Dorsolateral prefrontal cortex (tissue), 122 donors: ENCODE measurements at places on chromosomes 1 and 21.

DNA sequence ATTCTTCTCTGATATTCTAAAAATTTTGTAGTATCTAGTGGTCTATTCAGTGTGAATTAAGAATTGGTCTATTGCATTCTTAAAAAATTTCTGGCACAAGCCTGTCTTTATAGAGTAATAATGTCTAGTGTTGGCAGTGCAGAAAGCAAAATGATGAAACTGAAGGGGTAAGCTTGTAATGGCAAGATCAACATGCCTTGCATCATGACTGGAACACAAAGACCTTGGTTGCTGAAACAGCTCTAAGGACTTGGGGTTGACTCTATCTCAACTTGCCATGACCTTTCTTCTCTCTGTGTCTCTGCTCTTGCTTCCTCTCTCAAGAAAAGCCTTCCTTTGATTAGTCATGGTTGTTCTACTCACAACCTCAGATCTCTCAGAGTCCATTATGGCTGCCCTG is 46.8 kb upstream of the PROX1 start:
- no peak for DNase-seq

DNA sequence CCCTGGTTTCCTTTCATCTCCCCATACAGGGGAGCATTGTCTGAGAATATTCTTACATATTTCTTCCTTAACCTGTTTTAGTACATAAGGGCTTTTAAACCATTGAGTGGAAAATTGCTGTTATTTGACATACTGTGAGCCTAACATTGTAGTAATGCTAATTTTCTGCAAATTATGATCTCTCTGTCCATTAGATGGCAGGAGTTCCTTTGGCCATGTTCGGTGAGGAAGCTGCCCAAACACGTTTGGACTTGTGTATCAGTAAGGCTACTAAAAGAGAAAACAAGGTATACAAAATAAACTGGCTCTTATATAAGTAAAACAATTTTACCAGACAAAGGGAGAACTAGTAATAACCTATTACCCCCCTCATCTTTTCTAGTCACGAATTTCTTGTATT is 29.2 kb downstream of the CDC7 start:
- DNase-seq: no peak

GRCh38 chr1:118340928-118341910 is 156.2 kb upstream of the SPAG17 start:
- no peak for DNase-seq

GRCh38 chr1:231519166-231519565 is 9.3 kb upstream of the TSNAX start:
- no peak for DNase-seq

DNA sequence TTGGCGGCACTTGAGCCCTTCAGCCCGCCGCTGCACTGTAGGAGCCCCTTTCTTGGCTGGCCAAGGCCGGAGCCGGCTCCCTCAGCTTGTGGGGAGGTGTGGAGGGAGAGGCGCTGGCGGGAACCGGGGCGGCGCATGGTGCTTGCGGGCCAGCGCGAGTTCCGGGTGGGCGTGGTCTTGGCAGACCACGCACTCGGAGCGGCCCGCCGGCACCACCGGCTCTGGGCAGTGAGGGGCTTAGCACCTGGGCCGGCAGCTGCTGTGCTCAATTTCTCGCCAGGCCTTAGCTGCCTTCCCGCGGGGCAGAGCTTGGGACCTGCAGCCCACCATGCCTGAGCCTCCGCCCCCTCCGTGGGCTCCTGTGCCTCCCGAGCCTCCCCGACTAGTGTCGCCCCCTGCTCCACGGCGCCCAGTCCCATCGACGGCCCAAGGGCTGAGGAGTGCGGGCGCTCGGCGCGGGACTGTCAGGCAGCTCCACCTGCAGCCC is 673.7 kb upstream of the BRINP3 start:
- no peak for DNase-seq

DNA sequence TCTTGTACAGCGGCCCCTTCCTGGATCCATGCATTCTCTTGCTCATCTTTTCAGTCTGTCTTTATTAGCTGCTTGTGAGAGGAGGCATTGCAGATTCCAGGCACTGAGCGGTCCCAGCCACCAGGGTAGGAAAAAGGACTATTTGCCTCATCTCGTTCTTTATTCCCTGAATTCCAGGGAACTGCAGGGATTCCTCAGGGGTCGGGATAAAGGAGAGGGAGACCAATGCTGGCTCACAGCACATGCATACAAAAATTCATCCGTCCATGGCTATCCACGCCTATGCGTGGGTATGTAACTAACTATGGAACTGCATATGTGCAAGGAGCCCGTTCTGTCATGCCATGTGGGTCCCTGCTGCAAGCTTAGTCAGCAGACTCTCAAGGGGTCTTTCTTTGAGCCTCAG is 879 bp upstream of the PLPPR5 start:
- no peak for DNase-seq

- DNase-seq: no peak
Measured at GRCh38 chr1:29180497-29181412, 945 bp downstream of the SRSF4 start.

DNA sequence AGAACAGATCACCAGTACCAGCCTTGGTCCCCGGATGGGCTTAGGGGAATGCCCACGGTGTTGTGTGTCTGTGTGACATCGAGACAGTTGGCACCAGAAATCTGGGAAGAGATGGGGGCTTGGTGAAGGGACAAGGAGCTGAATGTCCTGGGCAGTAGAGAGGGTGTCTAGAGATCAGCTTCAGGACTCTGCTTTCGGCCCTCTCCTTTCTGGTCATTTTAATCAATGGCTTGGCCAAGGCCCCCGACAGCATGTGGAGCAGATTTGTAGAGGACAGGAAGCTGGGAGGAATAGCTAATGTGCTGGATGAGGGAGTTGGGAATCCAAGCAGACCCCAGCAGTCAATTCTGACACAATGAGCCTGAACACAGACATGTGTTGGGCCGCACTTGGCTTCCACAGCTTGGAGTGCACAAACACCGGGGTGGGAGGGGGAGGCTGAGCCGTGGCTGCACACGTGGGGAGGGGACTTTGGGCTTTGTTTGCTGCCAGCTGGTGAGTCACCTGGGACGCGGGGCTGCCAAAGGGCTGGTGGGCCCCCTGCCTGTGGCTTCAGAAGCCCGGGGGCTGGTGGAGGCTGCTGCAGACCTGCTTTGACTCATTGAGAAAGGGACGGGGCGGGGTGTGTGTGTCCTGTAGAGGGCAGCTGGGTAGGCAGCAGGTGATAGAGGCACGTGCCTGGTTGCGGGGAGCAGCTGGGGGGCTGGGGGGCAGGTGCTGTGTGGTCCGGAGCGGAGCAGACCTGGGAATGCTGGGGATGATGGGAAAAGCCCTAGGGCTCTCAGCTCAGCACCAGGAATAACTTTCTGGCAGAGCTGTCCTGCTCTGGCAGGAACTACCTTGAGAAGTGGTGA is 20.9 kb downstream of the SLC1A7 start:
- no peak for DNase-seq
